ENCODE measurements at places on chromosomes 12 and 14.

GRCh38 chr14:91361233-91361811 is 56.3 kb downstream of the CCDC88C start:
- DNase-seq, result no peak

DNA sequence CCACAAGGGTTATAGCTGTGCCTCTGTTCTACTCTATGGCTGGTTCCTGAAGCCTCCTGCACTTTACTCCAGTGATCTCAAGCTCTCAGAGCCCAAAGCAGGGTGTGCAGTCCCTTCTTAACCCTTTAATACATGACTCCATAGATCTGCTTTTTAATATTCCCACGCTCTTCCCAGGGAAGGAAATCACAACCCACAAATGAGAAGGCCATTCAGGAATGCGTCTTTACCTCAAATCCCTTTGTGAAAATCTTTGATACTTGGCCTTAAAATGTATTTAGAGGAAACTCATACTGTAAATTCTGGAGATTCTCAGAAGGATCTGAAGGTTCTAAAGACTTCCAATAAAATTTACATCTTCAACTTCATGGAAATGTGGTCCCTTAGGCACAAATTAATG is 17.0 kb downstream of the NID2 start:
- no peak for DNase-seq

DNA sequence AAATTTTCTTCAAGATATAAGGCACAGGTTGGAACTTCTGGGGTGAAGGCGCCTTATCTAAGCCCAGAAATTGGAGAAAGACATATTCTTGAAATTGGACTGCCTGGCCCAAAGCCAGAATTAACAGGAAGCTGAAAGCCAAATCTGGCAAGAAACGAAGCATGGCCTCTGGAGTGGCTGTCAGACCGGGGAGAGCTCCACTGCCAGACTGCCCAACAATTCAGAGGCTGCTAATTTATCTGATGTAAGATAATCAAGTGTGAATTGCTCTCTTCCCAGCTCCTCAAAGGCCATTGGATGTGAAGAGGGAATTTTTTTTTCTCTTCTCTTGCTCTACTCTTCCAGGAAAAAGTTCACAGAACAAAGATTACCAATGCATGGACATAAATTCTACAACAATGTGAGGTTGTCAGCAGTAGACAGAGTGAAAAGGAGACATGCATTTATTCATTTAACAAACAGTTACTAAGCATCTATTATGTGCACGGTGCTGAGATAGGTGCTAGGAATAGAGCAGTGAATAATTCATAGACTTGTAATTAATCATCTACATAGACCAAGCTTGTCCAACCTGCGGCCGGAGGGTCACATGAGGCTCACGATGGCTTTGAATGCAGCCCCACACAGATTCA is at the start of gene GDF3:
Gene GDF3, minus strand, starts transcription at position 210 of the 632 bp plus-strand sequence. Its CDS starts 47 bp downstream, at position 163.
- DNase-seq, result peak; percentile 27

GRCh38 chr12:96720363-96720705 is 186.7 kb upstream of the NEDD1 start:
- no peak for DNase-seq

All from small intestine (tissue), 16 donors.